ENCODE measurements at places on chromosomes 1 and 21.

DNA sequence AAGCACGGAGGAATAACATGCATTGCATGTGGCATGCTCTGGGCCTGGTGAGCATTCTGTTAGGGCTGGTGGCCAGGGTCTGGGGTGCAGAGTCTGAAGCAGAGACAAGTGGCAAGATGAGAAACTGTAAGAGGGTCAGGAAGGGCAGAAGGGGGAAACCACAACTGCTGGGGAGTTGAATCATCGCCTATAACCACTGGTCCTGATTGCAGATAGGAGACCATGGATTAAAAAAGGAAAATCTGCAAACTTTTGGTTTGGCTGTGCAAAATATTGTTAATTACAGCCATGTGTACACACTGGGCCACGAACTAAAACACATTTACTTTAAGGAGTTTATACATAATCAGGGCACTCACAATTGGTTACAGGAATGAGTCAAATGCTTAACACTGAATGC, 76.6 kb downstream of the TGFBR3 start:
- DNase-seq = no peak

DNA sequence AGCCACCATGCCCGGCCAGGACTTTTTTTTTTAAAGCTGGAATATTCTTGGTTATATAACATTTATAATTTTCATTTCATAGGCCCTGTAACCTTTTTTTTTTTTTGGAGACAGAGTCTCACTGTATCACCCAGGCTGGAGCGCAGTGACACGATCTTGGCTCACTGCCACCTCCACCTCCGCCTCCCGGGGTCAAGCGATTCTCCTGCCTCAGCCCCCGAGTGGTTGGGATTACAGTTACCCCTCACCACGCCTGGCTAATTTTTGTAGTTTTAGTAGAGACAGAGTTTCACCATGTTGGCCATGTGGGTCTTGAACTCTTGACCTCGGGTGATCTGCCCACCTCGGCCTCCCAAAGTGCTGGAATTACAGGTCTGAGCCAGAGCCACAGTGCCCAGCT, 12.6 kb downstream of the ZYG11B start:
- DNase-seq = no peak

DNA sequence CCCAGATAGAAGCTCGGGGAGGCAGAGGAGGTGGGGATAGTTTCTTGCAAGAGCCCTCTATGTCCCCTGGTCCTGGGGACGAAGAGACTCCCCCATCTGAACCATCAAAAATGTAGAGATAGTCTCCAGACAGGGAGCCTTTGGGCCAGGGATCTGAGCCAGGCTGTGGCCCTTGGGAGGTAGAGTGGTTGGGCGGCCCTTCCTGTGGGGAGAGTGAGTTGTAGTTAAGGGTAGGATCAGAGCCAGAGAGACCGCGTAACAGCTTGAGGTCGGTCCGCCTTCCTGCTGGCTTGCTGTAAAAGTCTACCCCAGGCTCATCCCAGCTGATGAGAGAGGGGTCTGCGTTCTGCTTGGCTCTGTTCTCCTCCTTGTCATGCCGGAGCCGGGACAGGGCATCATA, 25.3 kb downstream of the PIK3C2B start:
- no peak for DNase-seq

GRCh38 chr1:221394011-221394544, 347.8 kb downstream of the DUSP10 start:
- no peak for DNase-seq

DNA sequence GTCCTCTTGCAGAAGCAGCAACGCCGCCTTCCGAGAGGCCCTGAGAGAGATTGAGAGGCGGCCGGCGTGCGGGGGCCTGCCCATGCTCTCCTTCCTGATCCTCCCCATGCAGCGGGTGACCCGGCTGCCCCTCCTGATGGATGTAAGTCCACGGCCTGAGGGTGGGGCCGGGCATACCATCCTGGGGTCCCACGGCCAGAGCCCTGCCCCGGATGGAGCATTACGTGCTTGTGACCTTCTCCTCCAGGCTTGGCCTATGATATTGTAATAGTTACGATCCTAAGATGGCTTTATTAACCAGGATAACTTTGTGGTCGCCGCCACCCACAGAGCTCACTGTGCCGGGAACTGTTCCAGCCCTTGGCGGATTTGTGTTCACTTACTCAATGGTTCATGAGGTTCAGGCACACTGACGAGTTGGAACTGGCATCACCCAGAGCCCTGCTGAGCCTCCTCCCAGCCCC, 18.9 kb downstream of the ARHGEF16 start:
- DNase-seq = no peak

DNA sequence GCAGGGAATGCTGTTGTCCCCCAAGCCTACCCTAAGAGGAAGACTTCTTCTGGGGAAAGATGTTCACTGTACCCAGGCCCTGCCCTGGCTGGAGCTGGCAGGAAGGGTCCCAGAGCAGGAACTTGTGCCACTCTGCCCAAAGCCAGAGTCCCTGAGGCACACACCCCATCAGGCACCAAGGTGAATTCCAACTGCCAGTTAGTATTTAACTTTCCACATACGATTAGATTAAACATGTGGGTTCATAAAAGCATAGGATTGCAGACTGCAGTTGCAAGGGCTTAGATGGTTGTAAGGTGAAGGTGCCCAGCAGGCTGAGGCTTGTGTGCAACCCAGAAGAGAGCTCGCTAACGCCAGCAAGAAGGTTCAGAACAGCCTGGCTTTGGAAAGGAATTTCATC, at the start of gene KCNE2:
Gene KCNE2 (plus strand): TSS at position 274 of the 400 bp plus-strand sequence. CDS start 6,473 bp downstream, outside the sequence.
- DNase-seq = no peak

GRCh38 chr1:150895618-150896017, 8.7 kb downstream of the CTXND2 start:
- no peak for DNase-seq

- no peak for DNase-seq
These were observed 7.0 kb downstream of the KRTAP10-12 start for GRCh38 chr21:44703731-44704635.

DNA sequence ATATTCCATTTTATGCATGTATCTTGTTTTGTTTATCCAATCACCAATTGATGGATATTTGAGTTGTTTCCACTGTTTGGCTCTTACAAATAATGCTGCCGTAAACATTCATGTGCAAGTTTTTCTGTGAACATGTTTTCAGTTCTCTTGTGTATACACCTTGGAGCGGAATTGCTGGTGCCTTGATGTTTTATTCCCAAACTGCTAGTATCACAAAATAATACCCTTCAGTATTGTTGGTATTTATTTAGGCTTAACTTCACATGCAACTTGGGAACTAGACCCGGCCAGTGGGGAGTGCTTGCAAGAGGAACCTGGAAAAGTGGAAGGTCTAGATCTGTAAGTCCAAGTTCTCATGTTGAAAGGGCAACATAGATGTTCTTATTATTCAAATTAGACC, 115.9 kb downstream of the CRYAA start:
- DNase-seq = no peak

DNA sequence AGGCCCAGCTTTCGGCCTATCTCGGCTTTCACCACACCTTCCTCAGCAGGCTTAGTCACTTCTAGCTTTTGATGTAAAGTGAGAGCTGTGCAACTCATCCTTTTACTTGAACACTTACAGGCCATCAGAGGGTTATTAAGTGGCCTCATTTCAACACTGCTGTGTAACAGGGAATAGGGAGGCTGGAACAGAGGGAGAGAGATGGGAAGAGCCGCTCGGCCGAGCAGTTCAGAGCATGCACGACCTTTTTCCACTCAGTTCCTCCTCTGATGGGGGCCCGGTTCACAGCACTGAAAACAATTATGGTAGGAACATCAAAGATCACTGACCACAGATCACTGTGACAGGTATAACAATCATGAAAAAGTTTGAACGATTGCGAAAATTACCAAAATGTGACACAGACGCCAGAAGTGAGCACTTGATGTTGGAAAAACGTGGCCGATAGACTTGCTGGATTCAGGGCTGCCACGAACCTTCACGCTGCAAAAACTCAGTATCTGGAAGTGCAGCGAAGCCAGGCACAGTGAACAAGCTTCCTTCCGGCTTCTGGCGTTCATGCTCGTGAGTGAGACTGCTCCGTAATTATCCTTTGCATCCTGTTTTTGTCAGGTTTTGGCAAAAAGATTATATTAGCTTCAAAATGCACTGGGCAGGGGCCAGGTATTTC, 28.6 kb downstream of the AGPAT3 start:
- peak; percentile 43 for DNase-seq

DNA sequence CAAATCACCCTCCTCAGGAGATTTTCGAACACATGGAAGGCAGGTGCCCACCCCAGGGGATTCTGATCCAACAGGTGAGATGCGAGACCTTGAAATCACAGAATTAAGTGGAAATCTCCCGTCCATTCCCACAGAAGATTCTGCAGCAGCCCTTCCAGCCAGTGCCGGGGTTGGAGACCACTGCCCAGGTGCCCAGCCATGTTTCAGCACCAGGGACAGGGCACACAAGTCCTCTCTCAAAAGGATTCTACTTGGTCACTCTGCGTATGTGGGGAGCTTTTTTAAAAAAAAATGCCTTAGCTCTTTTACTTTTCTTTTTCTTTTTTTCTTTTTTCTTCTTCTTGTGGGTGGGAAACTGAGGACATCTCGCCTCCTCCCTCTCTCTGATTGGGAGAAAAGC, 80.7 kb downstream of the VWA5B1 start:
- DNase-seq = no peak

DNA sequence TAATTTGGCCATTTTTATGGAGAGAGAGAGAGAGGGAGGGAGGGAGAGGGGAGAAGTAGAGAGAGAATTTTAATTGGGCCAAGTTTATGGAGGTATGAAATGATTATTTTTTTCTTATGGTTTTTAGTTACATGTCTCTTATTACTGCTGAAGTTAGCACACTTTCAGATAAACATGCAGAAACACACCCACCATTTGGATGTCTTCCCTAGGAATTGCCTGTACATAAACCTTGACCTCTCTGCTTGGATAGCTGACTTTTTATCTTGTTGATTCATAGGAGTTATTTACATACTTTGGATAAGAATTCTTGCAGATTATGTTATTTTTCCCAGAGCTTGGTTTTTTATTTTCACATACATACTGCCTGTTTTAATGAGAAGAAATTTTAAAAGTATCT, 310.2 kb upstream of the ADAMTS5 start:
- no peak for DNase-seq

- DNase-seq = no peak
These were observed 228.3 kb upstream of the ZP4 start for GRCh38 chr1:238119060-238119459.

DNA sequence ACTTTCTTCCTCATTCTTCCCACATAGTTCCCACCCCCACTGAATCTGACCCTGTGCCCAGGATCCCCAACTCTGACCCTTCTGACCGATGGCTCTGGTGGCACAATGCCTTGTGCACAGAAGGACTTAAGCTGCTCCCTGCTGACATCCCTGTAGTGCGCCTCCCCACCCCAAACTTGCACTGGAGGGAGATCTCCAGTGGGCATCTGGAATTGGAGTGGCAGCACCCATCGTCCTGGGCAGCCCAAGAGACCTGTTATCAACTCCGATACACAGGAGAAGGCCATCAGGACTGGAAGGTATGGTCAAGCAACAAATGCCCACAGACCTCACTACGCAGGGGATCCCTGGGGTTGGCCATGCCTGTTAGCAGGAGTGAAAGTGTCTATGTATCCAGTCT, 9.0 kb downstream of the MPL start:
- no peak for DNase-seq

DNA sequence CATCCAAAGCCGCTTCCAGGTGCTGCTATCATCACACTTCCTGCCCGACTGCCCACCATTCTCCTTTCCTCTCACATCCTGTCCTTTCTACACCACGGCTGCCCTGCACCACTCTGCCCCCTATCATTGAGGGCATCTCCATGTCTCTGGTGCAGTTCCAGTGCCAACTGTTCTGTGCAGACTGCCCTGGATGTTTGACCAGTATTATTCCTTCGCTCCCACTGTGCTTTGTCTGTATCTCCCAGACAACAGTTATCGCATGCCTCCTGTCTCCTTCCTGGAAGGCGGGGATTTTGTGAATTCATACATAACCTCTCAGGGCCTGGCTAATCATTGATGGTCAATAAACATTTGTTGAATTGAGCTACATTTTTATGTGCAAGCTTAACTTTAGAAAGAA, 63.6 kb upstream of the GNG12 start:
- no peak for DNase-seq

GRCh38 chr1:114208106-114208505, 54.4 kb upstream of the SYT6 start:
- DNase-seq = no peak

DNA sequence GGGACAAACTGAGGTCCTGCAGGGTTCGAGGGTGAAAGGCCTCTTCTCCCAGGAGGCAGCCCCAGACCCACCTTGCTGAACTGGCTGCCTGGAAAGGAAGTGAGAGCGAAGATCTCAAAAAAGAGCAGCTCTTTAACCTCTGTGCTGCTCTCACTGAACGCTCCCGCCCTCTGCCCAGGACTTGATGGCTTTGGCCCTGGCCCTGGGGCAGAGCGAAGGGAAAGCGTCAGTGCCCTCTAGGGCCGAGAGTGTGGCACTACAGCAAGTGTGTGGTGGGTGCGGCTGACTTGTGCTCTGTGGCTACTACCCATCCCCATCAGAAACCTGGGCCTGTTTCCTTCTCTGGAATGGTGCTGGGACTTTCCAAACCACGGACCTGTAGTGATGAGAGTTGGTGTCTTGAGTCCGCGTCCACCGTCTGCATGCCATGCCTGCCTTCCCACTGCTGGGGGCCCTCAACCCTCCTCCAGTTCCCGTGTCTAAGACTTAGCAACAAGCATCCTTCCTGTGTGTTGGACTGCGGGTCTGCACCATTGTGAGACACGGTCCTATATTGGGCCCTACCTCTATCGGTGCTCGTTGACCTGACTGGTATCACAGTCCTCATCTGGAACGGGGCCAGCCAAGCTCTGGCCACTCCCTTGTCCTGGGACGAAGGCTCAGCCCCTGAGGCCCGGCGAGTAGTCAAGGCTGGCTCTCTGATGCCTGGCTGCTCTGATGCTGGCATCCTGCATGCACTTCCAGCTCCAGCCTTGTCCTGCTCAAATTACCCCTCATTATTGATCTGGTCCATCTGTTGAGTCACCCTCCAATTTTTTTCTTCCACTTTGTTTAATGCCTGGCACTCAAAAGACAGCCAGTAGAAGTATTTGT, 180.3 kb downstream of the DISC1 start:
- DNase-seq = peak; percentile 46

GRCh38 chr1:153616917-153617311, 789 bp upstream of the S100A14 start:
- DNase-seq = no peak

DNA sequence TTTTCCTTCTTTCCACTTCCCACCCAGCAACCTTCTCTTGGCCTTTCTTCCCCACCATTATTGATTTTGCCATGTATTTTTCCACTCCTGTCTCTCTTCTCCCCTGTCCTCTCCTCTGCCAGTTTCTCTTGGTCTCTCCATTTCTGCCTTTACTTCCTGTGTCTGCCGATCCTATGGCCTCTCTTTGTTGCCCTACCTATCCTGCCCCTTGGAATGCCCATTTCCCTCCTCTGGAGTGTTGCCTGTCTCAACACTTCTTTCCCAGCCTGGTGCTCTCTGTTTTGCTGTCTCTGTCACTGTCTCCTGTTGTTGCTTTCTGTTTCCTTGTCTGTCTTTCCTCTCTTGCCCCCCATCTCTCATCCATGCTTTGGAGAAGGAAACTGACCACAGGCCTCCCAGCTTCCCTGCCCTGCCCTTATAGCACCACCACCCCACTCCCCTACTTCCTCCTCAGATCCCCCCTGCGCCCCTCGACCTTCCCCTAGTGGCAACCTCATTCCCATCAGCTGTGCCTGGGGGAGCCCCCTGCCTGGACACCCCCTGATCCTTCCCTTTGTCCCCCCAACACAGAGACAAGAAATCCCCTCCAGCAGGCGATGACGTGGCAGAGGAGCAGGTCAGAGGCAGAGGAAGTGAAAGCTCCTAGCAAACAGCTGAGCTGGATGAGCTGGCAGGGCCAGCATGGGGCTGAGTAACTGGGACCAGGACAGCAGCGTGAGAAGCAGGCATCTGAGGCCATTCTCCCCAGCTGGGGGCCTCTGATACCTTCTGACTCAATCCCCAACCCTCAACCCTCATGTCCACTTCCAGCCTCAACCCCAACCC, 6.6 kb upstream of the ETV3L start:
- DNase-seq = no peak

Measured in posterior cingulate gyrus (tissue), 11 donors.